ENCODE measurements at places on chromosomes 3 and 15. TPM values are rescaled to one million over a fixed set of nuclear protein-coding genes. Genes with fewer than 3 reads are reported as not detected.

Gene CPA3
- total RNA-seq: 46.6 TPM

Gene SERPINI2
- total RNA-seq: 0.23 TPM

Gene ABHD6
- 23.4 TPM for total RNA-seq

Gene WNT5A
- total RNA-seq: 13.7 TPM

Gene PRKCD
- total RNA-seq: 103 TPM

Gene SLC51B
- total RNA-seq: 0.37 TPM

Gene SCN5A
- total RNA-seq: 0.20 TPM

Gene SCN11A
- 0.09 TPM for total RNA-seq

DNA sequence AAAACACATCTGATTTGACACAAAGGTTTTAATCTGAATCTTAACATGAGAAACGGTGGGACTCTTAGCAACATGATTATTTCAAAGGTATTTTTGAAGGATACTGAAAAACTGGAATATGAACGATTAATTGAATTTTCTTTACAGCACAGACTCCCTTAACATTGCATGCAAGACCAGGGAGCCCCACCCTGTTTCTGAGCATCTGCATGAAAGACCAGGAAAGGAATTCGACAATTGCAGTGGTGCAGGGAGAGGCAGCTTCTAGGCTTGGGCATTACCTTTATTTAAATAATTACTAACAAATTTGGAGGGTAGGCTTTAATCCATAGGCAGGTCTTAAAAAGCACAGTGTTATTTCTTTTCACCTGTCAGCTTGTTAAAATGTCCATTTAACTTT lies 240.6 kb upstream of the TOPAZ1 start:
- no peak for DNase-seq

- DNase-seq: no peak
Measured at GRCh38 chr3:197445896-197446699, 109.7 kb downstream of the BDH1 start.

DNA sequence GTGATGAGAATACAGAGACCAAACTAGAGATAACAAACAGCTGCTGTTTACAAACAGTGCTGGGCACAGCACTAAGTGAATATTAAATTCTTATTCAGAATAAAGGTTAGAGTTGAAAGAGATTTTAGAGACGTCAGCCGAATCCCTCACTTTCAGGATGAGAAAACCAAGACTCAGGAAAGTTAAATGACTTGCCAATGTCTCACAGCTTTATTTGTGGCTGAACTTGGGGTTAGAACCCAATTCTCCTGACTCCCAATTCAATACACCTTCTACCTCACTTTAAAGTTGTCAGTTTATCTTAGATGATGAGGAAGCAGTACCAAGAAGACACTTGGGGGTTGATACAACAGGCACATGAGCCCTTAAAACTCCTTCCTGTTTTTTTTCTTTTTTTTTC lies 180.9 kb downstream of the GAP43 start:
- DNase-seq: no peak

GRCh38 chr15:52028431-52029093 lies 9.5 kb downstream of the MAPK6 start:
- DNase-seq: no peak

- DNase-seq: no peak
Measured at GRCh38 chr3:9727041-9727595, 4.4 kb upstream of the BRPF1 start.

GRCh38 chr15:22241451-22241850 lies 161.1 kb downstream of the OR4M2 start:
- no peak for DNase-seq

- DNase-seq: no peak
Measured at GRCh38 chr3:53823026-53823955, 22.9 kb downstream of the CHDH start.

- DNase-seq: no peak
Measured at GRCh38 chr3:100776746-100777145, 67.5 kb downstream of the TFG start.

DNA sequence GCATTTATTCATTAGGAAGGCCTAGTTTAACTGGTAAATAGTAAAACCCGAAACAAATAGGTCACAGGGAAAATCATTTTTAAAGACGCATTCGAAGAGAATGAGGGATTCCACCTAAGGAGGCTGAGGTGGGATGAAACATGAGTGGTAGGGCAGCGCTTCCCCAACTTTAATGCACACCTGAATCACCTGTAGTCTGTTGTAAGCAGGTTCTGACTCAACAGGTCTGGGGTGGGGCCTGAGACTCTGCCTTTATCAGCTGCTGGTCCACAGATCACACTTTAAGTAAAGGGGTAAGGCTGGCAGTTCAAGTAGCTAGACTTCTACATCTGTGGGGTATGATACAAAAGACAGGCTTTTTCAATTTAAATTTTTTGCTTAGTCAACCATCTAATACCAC lies 223.5 kb upstream of the UBE2E2 start:
- DNase-seq: no peak

- DNase-seq: no peak
Measured at GRCh38 chr3:147008886-147009285, 397.5 kb downstream of the ZIC4 start.

DNA sequence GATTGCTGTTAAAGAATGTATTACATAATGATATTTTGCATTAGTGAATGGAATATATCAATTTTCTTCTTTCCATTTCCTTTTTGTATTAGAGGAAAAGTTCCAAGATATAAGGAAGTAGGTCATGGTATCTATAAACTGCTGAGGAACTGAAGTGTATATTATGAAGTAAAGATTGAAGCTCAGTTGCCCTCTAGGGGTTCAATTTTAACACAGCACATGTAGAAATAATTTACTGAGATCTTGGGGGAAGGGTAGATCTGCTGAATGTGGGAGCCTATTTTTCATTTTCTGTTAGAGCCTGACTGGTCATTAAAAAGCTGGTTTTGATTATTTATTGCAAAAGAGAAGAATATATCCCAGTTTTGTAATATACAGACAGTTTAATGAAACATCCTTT lies 45.2 kb downstream of the CMC1 start:
- no peak for DNase-seq

DNA sequence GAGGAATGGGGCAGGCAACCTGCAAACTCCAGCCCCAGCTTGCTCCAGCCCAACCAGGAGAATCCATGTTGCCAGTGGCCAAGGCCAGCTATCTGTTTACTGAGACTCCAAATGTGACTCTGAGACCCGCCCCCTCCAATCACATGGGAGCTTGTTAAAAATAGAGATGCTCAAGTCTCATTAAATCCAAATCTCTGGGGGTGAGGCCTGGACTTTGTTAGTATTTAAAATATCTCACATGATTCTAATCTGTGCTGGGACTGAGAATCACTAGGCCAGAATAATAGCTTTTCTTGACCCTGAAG lies 224.2 kb upstream of the TBL1XR1 start:
- DNase-seq: no peak

DNA sequence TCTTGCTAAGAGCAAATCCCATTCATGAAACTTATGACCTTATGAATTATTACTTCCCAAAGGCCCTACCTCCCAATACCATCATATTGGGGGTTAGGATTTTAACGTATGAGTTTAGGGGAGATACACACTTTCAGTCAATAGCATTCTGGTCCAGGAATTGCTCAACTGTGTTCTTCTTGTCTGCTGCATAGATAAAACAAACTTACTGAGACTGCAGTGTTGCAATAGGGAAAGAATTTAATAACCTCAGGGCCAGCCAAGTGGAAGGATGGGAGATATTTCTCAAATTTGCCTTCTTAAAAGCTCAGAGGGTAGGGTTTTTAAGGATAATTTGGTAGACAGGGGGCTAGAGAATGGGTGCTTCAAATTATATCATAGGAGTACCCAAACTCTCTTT lies 625.8 kb downstream of the OTOL1 start:
- DNase-seq: no peak

DNA sequence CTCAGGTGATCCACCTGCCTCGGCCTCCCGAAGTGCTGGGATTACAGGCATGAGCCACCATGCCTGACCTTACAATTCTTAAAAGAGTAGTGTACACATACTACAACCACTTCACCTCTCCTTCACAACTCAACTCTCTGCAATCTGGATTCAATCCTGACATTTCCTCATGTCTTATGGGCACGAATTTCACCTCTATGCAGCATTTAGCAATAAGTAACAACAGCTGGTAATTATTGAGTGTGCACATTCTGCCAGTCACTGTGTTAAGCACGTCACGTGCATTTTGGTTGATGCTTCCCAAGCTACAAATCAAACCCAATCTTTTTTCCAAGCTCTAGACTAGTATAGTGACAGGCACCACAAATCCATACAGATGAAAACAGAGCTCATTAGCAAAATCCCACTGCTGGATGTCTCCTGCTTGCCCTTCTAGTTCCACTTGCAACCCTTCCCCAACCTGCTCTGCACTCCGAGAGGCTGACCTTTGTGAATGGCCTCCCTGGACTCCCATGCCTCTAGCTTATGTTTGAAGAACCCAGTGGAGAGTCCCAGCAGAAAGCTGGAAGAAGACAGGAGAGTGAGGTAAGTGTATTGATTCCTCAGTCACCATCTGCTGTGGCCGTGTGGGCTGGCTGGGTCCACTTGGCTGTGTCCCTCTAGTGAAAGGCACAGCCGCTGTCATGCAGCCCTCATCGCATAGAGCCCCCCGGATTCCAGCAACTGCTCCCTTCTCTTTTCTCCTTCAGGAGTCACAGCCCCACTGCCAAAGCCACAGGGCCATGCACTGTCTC lies 176.5 kb downstream of the MEX3B start:
- no peak for DNase-seq

DNA sequence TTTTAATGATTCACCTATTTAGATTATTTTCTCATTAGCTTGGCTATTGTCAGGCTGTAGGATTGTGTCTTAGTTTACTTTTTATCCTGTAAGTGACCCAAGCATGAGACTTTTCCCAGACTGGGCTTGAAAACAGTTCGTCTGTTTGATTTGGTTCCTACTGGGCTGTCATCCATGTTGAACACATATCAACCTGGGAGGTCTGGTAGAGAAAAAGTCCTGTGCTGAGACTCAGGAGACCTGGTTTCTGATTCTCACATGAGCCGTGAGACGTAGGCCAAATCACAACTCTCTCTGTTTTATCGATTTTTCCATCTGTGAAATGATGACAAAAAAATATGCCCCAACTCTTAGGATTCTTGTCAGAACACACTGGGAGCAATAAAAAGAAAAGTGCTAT lies 98.8 kb upstream of the GALNT15 start:
- no peak for DNase-seq

- DNase-seq: no peak
Measured at GRCh38 chr15:85541744-85542143, 161.3 kb downstream of the AKAP13 start.

DNA sequence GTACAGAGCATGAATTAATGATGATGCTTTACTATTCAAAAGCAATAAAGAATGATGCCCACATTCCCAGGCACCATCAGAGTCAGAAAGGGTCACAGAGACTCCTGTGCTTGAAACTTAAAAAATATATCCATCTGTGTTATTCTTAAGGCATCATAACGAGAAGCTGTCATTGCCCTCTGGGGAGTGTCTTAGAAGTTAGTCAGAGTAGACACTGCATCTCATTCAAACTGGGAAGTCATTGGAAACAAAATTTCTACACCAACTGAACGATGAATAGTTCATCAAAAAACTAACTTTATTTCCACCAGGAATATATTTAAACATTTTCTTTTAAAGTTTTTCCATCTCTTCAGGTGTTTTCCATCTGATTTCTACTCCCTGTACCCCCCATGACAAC lies 122.9 kb downstream of the RFTN1 start:
- no peak for DNase-seq

DNA sequence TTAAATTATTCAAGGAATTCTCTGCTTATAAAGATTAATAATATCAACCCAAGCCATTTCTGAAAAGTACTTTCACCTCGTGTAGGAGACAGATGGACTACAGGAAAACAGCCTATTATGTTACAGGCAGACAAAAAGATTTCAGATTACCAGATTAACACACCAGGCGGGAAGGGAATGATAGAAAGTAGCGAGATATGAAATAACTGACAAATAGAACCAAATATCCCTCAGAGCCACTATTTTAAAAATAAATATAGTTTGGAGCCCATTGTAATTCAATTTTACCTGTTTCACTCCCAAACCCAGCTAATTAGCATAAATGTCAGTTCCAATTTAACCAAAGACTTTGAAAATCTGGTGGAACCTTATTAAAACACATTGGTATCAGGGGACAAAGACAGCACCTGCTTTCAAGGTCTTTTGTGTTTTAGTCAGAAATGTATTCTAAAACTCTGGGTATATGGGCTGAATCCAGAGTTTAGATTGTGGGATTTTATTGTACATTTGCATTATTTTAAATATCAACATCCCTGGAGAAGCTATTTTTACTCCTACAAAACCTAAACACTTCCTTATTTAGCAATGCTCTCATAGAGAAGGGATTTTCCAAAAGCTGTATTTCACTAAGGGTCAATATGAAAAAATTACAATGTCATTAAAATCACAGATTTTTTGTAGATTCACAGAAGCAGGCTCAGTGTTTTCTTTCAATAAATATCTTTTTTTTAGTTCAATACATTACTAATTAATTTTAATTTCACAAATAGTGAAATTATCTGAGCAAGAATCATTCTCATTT lies 138.4 kb downstream of the TNIK start:
- DNase-seq: no peak

Data from mucosa of gallbladder (tissue), 1 donor.